ENCODE measurements at places on chromosomes 12 and 14.

DNA sequence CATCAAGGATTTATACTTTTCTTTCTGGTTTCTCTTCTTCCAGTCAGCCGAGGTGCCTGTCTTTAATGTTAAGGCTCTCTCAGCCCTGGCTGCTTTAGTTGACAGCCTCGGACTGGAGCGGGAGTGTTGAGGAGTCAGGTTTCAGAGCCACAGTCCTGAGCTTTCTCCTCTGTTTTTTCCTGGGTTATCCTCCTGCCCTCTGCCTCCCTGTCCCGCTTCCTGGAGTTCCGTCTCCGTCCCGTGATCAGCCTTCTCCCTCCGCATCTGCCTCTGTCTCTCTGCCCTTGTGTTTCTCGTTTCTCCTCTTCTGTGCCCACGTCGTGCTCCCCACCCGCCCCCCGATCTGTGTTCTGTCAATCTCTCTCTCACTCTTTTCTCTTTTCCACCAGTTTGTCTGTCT lies 33.0 kb downstream of the IQSEC3 start:
- DNase-seq, result no peak

GRCh38 chr14:100885617-100886016 lies 17.9 kb downstream of the RTL1 start:
- peak; percentile 45 for DNase-seq

DNA sequence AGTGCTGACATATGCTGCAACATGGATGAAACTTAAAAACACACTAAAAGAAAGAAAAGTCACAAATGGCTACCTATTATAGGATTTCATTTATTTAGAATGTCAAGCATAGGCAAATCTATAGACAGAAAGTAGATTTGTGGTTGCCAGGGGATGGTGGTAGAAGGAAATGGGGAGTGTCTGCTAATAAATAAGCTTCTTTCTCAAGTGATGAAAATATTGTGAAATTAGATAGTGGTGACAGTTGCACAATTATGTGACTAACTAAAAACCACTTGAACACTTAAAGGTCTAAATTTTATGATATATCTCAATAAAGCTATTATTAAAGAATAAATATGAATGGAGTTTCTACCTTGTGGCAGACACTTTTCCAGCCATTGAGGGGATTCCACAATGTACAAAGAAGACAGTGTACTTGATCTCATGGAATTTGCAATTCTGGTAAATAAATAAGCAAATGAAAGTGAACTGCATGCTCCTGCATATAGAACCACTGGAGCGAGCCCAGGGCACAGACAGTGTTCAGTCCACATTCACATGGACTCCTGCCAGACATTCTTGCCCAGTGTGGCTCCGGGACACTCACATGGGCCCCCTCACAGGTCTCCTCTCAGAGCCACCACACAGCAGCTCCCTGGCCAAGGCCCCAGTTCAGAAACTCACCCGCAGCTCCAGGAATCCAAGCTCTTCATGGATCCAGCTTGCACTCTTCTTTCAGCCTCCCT lies 107.1 kb upstream of the ARID2 start:
- DNase-seq, result no peak

DNA sequence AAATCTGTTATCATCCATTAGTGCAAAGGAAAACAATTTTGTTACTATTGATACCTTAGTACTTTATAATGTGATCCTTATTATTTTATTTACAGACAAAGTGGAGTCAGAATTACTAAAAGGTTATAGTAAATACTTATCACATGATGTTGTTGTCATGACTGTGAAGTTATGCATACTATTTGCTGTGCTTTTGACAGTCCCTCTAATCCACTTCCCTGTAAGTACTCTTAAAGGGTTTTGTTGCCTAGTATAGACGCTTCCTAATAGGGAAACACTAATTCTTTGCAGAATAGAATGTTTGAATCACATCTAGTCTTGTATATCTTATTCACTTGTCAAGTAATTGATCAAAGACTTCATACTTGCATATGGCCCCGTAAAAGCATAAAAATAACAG lies 69.4 kb downstream of the SLC38A6 start:
- DNase-seq, result no peak

DNA sequence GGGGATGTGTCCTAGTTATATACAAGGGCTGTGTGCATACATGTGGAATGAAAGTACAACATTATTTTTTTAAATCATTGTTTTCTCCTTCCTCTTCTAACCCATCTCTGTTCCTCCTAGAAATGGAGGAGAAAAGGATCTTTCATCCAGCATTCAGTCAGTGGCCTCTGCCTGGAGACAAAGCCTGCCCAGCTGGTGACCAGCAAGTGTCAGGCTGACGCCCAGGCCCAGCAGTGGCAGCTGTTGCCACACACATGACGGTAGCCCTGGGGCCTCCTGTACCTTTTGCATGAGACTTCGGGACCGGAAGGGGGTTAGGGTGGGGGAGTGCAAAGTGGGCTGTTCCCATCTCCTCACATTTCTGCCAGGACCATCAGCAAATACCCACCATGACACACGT lies 46.2 kb downstream of the ERH start:
- peak; percentile 33 for DNase-seq

DNA sequence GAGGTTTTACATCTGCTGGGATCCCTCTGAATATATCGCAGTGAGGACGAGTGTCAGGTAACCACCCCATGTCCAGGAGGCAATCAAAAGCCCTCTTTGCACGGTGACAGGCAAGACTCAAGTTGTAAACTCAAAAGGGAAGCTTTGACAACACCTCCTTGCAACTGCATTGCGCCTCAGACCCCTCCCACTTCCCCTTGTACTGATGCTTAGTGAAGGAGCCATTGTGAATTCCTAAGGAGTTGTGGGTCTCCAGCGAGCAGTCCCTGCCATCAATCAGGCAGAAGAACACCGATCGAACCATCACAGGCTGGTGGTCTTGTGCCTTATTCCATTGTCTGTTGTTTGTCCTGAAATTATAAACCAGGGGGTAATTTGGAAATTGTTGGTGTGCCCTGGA lies 112.6 kb downstream of the CCDC60 start:
- no peak for DNase-seq

GRCh38 chr14:22974530-22975313 lies 7.6 kb downstream of the AJUBA start:
- no peak for DNase-seq

DNA sequence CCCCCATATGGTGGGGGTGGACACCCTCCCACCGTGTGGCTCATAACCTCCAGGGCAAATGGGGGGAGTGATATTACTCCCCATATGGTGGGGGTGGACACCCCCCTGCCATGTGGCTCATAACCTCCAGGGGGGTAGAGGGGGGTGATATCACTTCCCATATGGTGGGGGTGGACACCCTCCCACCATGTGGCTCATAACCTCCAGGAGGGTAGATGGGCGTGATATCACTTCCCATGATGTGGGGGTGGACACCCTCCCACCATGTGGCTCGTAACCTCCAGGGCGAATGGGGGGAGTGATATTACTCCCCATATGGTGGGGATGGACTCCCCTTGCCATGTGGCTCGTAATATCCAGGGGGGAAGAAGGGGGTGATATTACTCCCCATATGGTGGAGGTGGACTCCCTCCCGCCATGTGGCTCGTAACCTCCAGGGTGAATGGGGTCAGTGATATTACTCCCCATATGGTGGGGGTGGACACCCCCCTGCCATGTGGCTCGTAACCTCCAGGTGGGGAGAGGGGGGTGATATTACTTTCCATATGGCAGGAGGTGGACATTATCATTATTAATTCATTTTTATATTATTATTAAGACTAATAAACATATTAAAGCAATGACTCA lies 51.2 kb upstream of the OXA1L start:
- DNase-seq, result no peak

DNA sequence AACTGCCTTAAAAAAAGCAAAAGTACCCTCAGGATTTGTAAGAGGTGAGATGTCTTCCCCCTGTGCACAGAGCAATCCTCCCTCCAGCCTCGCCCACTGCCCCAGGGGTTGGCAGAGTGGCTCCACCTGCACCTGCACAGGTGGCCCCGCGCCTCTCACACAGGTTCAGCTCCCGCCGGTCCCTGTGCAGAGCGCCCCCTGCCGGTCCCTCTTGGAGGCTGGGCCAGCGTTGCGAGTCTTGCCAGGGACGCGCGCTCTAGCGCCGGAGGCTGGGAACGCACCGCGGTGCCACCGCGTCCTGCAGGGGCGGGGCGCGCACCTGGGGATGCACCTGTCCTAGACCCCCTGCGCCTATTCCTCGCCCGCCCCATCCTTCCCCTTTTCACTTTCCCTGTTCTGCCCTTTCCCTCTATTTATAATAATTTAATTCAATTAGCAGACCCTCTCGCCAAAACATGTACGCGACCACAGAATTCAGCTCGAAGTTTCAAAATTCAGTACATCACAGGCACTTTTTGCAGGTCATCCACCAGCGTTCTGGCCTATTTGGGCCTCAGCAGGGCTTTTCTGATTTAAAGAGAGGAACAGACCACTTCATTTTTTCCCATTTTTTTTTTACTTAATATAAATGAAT lies 618.6 kb downstream of the AACS start:
- peak; percentile 66 for DNase-seq

- DNase-seq, result no peak
These were observed 1.7 kb downstream of the LEMD3 start for GRCh38 chr12:65171073-65171472.

DNA sequence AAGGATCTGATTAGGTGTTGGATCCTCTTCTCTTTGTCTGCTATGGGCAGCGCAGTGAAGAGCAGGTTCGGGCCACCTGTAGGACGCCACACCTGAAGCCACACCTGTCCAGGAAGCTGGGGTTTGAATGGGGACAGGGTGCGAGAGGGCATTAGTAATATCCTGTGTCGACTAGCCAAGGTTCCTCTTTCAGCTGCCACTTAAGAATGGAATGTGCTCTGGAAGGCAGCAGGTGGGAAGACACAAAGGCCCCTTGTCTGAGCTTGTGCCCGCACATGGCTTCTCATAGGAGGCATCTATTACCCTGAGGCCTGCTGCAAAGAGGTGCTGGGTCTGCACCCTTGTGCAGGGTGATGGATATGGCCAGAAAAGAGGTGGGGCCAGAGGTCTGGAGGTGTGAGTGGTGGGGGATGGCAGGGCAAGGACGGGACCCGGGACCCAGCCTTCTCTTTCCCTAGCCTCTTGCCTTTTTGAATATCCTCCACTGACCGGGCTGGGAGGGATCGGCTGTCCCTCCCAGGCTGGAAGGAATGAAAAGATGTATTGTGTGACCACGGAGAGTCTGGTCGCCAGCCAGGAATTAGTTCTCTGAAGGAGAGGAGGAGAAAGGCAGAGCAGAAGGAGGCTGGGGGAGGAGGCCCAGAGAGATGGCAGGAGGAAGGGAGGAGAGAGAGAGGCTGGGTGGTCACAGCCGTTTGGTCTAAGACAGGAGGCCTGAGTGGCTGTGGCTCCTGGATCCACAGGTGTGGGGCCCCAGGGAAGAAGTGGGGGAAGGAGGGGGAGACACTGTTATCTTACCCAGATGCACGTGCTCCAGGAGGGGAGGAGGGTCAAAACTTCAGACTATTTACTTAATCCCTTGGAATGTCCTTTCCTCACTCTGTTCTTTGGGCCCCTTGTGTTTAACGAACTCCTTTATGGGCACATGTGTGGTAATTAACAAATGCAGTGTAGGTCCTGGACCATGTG lies 101.5 kb downstream of the SMOC1 start:
- DNase-seq, result no peak

DNA sequence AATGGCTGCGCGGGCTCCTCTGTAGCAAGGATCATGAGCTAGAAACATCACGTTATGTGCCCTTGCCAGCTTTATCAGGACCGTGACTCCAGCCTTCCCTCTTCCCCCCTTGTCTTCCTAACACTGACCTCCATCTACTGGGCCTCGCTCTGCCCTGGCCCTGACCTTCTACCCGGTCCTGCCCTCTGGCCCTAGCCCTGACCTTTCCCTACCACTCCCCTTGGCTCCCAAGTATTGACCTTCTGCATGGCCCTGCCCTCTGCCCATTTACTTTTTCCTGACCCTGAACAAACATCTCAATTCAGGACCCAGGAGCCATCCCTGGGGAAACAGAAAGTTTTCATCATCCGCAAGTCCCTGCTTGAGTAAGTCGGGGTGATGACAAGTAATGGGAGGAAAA lies 2.0 kb downstream of the SOAT2 start:
- DNase-seq, result no peak

DNA sequence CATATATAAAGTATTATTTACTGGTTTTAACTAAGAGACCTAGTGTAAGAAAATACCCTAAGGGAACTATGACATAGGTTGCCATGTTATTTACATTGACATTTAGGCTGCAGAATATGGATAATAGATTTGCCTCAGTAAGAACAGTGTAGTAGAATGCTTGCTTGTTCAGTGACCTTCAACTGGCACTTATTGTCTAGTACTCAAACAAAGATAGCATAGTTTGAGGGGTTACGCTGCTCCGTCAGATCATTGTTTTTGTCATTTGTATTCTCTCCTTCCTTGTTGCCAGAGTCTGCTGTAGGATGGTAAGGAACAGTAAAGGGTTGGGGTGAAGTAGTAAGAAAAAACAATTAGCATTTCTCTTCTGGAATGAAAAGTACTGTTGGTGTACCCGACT lies 33.2 kb downstream of the TOGARAM1 start:
- peak; percentile 35 for DNase-seq

GRCh38 chr12:19288603-19289244 lies 150.6 kb upstream of the AEBP2 start:
- DNase-seq, result peak; percentile 58

DNA sequence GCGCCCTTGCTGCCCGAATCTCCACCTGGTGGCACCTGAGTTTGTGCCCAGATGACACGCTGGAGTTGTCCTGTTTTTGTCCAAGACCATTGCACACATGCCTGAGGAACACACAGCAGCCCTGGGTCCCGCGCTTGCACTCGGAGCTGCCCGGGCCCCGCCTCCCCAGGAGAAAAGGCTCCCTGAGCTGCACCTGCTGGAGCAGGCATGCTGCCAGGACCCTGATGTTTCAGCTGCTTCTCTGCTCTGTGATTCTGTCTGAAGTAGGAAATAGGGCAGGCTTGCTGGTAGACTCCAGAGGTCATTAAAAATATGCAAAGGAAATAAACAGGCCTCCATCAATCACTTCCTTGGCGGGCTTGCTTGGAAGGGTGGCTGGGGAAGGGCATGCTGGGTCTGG lies 271.6 kb downstream of the CACNA1C start:
- DNase-seq, result no peak

DNA sequence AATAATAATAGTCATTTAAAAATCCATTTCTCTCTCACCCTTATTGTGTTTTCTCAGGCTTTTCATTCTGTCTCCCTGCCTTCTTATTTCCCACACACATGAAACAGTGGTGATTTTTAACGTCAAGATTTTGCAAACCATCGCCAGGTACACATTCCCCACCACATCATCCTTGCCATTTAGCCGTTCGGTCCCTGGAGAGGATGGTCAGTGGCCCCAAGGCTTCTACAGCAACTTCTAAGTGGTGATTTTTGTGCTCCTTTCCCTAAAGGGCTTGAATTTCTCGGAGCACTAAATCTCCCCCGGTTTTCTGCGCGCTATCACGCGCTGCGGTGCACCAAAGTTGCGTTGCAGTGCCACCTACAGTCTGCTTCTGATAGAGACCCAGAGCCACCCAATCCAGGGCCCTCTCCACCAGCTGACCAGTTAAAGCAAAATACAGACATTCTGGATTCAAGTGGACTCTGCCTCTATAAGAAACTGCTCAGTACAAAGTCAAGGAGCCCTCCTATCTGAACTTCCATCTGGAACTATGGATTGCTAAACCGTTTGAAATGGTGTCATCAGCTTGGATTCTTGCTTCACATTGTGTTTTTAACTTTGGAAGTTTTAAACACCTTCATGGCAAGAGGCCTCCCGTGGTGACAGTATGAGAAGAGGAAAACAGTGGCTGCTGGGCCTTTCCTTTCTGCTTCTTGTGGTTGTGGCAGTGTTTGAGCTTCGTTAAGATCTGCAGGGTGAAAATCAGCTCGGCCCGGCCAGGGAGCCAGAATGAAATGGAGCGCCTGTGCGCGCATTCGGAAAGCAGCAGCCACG lies 234.0 kb downstream of the SPTSSA start:
- peak; percentile 90 for DNase-seq

Measured in eye (tissue), 1 donor.